Umbilical cord (tissue), 2 donors: ENCODE measurements at places on chromosomes 16 and 17. TPM values are rescaled to one million over a fixed set of nuclear protein-coding genes. Genes with fewer than 3 reads are reported as not detected.
A peak's percentile ranks its signal among the peaks of the same experiment; 100 is the strongest.

DNA sequence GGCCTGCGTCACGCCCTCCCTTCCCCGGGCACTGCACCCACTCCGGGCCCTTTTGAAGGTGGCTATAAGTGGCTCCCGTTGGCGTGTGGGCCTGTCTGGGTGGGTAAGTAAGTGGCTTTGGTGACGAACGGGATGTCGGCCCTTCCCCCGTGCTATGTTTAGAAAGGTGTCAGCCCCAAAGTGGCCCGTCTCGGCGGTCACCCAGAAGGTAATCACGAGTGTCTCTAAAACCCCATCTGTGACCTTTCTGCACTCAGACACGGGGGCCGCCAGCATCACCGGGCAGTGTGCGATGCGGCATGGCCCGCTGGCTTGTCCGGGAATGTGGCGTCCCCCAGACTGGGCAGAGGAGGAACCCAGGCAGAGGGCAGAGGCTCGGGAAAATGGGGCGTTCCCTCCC lies 88.2 kb downstream of the IRX5 start:
- DNase-seq: no peak

- DNase-seq: peak; percentile 66
These were observed 482.6 kb downstream of the NPIPA7 start for GRCh38 chr16:16861546-16861945.

PRR35 gene
- total RNA-seq: not detected

GRCh38 chr16:68839831-68840230 lies 3.5 kb upstream of the TANGO6 start:
- peak; percentile 87 for DNase-seq

DNA sequence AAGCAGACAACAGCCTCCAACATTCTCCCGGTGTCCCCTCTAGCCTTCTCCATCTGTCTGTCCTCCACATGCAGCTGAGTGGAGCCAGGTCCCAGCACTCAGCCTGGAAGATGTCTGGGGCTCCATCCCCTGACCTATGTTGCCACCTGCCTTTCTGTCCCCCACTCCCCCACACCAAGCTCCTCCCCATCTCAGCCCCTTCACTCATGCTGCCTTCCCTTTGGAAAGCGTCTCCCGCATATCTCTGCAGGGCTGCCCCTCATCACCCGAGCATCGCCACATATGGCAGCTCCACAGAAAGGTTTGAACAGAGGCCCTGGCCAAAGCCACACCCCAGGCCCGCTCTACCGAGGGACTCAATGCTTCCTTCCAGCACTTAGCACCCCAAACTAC lies 24.2 kb downstream of the NSMCE1 start:
- no peak for DNase-seq

DNA sequence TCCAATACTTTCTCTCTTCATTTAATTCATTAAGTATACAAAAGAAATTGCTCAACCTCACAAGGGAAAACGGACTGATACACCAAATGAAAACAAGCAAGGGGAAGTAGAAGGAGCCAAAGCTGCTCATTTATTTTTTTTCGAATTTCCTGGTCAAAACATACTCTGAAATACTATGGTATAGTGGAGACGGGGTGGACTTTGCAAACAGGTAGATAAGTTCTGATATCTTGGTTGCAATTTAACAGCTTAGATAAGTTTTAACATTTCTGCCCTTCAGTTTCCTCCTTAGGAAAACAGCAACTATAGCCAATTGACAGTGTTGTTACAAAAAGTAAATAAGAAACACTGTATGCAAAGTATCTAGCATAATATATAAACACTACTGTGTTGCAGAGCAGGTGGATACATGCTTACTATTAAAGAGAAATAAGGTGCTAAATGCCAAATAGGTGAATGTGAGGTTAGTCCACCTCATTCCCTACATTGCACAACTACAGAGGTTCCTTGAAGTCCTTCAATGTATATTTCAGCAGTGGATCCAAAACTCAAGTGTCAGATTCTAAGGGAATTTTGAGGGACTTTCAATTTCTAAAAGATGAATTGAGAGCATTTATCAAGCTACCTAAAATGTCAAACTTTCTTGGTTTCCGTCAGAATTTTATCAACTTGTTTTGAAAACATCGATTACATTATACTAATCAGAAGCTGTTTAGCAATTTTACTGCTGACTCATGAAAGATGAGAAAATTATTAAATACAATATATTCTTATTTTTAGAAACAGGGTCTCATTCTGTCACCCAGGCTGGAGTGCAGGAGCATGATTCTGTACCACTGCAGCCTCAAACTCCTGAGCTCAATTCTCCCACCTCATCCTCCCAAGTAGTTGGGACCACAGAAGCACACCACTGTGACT lies 11.0 kb downstream of the CCDC47 start:
- DNase-seq: no peak

DNA sequence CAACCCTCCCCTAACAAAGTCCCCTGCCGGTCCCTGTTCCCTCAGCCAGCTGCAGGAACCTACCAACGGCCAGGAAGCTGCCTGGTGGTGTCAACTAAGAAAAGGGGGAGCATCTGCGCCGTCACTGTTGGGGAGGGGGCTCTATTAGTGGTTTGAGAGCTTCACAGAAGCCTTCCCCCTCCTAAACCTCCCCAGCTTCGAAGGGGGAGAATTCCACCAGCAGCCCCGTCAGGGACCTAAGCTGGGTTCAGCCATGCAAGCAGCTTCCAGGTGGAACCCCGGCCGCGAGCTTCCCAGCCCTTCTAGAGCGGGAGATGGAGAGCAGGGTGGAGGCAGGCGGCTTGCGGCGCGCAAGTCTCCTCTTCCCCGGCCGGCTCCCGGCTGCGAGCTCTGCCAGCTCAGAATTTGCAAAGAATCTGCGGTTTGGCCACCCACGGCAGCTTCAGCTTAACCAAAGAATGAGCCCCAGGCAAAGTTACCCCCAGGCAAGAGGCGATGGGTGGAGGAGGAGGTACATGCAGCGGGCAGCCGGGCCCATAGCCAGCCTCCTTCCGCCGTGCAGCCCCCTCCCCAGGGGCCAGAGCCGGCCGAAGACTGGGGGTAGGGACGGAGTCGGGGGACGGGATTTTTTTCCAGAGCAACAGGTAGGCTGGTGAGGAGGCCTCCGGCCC lies 33.7 kb downstream of the DDX19A start:
- DNase-seq: peak; percentile 73

GALR2 gene
- 6.7 TPM for total RNA-seq

DNA sequence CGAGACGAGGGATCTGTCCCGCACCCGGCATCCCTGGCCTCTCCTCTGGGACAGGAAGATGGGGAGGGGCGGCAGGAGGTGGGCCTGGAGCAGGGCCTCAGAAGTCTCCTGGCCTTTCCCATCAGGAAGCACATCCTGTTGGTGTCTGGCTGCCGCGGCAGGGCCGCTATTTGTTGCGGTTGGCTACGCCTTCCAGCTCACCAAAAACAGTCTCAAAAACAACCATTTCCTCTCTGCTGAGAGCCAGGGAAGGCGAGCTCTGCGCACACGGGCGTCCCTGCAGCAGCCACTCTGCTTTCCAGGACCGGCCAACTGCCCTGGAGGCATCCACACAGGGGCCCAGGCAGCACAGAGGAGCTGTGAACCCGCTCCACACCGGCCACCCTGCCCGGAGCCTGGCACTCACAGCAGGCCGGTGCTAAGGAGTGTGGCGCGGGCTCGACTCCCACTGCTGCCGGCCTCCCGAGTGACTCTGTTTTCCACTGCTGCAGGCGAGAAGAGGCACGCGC lies at the start of gene TMEM204:
Gene TMEM204 (plus strand): TSS at position 224 of the 509 bp plus-strand sequence. CDS start 610 bp downstream, outside the sequence.
- DNase-seq: peak; percentile 74

DNA sequence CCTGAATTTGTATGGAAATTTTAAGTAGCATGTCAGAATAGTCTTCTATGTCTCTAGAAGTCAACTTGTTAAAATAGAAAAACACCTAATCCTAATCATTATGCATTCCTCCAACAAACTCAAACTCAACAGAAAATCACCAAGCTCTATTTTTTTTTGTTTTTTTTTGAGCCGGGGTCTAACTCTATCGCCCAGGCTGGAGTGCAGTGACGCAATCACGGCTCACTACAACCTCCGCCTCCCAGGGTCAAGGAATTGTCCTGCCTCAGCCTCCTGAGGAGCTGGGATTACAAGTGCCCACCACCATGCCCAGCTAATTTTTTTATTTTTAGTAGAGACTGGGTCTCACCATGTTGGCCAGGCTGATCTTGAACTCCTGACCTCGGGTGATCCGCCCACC lies 9.8 kb downstream of the TMEM231 start:
- no peak for DNase-seq
